ENCODE measurements at places on chromosomes 5 and 9.

GRCh38 chr5:108617467-108618435 is 129.9 kb upstream of the FER start:
- no peak for DNase-seq

DNA sequence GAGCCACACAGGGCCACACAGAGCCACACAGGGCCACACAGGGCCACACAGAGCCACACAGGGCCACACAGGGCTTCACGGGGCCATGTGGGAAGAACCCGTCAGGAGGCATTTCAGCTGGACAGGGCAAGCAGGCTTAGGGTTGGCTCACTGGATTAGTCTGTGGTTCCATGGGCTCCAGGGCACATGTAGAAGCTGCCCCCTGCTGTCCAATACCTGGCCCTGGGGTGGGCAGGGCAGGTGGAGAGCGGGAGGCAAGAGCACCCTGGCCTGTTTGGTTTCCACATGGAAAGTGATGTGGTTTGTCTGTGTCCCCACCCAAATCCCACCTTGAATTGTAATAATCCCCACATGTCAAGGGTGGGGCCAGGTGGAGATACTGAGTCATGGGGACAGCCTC is 16.4 kb upstream of the LPCAT1 start:
- no peak for DNase-seq

DNA sequence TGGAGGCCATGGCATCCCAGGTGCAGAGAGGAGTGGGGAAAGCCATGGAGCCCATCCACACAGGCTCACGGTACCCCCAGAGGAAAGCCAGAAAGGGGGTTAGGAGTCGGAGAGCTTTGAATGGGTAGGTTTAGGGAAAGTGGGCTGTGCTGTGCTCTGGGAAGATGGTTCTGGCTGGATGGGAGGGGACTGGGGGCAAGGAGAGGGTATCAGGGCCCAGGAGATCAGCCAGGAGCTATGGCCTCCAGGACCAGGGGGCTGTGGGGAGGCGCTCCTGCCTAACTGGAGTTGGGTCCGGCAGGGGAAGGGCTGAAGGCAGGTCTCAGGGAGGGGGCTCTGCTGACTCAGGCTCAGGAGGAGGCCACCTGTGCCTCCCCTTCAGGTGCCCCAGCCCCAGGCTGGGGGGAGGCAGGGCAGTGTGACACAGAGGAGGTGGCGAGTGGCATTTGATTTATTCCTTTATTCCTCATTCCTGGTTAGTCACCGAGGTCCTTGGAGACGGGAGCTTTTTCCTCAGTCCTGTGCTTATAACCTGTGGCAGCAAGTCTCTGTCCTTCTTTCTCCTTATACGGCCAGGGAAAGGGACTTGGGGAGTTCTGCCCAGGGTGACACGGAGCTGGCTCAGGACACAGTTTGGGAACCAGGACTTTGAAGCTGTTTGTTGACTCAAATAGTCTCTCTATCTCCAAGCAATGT is 60.8 kb downstream of the TSTD2 start:
- DNase-seq, result no peak

DNA sequence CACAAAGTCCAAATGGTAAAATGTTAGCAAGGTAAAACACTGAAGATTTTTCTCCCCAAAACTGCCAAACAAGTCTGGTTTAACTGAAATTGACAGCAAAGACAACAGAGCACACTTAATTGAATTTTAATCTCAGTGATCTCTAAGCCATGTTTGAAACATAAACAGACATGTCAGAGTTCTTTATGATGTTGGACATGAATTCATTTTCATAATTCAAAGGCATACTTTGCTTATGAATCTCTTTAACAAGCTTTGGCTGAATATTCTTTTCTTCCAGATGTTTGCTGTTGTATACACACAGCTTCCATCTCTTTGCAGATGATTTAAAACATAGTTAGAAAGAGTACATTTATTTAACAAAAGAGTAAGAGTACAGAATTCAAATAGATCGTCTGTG is 509.1 kb downstream of the RAB3C start:
- no peak for DNase-seq
